Caki2 (cell line): ENCODE measurements at places on chromosomes 7 and 10.
A peak's percentile ranks its signal among the peaks of the same experiment; 100 is the strongest.

DNA sequence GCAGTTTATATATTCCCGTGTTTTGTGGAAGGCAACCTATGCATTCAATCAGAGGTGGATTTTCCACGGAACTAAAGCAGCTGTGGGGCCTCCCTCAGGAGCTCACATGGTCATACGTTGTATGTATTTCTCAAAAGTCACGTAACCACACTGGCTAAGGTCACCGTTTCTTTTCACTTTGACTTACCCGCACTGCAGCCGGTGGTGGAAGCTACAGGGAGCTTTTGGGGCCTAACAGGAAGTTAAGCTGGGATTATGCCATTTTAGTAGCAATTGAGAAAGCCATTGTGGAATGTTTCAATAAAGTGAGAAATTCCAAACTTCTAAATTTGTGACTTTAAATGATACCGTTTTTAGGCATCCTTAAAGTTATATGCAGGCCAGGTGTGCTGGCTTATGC lies 111.2 kb upstream of the KLF6 start:
- no peak for DNase-seq

GRCh38 chr10:77926566-77927401 lies at the start of gene DLG5:
DLG5 (minus strand) TSS chr10:77926755; CDS start chr10:77926520, 235 bp downstream.
- DNase-seq: peak; percentile 52

GRCh38 chr10:79298403-79299244 lies 48.6 kb upstream of the PPIF start:
- peak; percentile 84 for DNase-seq

GRCh38 chr10:76466836-76467503 lies 1035.5 kb downstream of the LRMDA start:
- DNase-seq: no peak

DNA sequence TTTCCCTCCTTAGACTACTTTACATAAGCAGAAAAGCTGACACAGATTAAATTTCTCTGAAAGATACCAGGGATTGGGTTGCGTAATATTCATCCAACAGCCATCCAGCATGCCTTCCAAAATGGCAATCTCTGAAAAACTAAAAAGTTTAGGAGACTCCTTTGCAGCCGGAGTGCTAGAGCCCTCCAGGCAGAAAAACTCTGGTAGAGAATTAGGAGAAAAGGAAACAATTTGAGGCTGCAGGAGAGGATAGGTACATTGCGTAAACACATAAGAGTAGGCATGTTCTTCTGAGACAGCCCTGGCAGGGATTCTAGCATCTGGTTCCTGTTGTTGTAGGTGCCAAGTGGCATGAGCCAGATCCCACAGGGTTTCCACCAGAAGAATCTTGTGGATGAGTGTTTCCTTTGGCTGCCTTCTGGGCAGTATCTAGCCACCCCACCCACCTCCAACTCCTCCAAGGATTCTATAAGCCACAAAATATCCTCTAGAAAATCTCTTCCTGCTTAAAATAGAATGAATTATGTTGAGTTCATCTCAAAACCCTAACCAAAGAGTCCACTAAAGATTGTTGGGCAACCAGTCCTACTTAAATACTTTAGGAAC lies 402.4 kb downstream of the HGF start:
- DNase-seq: no peak

GRCh38 chr7:100435401-100436304 lies 644 bp downstream of the PPP1R35 start:
- peak; percentile 42 for DNase-seq

DNA sequence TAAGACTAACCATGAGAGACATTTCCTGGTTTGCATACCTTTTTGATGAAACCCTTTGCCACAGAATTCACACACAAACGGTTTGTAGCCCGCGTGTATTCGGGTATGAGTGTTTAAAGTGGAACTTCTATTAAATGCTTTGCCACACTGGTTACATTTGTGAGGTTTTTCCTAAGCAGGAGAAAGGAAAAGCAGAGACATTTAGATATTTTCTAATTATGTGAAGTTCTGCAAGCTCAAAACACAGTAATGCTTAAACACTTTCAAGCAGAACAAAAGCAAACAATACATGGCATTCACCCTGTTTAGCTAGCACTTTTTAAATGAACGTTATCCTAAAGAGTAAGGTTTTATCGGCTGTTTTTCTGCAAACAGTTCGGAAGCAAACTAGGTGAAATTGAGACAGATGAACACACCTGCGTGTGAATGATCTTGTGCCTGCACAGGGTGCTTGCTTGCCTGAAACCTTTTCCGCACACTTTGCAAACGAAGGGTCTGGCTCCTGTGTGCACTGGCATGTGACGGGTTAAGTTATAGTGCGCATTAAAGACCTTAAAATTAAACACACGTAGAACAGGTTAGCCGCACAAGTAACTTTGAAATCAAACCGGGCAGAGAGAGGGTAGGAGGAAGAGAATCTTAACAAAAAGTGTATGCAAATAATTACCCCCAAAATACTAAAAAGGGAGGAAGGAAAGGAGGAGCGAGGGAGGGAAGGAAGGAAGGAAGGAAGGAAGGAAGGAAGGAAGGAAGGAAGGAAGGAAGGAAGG lies 1.6 kb downstream of the FEZF1 start:
- DNase-seq: no peak

DNA sequence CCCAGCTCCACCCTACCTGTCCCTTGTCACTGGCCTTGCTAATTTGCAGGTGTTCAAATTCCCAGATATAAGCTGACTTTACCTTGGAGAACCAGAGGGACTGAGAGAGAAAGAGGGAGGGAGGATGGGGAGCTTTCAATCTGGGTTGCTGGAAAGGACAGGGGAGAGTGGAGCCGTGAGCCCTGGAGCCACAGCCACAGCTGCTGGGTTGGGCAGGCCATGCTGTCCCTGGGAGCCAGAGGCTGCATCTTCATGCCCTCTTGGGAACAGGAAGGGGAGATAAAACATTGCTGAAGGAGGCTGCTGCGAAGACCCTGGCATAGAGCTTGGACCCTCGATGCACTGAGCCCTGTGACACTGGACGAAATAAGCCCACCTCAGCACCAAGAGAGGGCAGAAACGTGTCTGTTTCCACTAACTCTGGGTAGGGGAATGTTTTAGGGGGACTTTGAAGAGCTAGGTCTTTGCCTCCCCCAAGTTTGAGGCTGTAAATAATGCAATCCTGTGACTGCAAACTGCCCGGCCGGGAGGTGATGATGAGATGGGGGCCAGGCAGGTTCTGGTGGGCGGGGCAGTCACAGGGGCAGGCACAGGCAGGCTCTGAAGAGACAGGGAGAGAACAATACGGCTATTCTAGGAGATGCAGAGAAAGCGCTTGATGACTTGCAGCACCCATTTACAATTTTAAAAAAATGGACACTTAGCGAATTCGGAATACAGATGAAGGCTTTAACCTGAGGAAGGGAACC lies 5.8 kb upstream of the JAKMIP3 start:
- DNase-seq: no peak

GRCh38 chr10:12547301-12547771 lies 198.0 kb downstream of the CAMK1D start:
- DNase-seq: no peak

DNA sequence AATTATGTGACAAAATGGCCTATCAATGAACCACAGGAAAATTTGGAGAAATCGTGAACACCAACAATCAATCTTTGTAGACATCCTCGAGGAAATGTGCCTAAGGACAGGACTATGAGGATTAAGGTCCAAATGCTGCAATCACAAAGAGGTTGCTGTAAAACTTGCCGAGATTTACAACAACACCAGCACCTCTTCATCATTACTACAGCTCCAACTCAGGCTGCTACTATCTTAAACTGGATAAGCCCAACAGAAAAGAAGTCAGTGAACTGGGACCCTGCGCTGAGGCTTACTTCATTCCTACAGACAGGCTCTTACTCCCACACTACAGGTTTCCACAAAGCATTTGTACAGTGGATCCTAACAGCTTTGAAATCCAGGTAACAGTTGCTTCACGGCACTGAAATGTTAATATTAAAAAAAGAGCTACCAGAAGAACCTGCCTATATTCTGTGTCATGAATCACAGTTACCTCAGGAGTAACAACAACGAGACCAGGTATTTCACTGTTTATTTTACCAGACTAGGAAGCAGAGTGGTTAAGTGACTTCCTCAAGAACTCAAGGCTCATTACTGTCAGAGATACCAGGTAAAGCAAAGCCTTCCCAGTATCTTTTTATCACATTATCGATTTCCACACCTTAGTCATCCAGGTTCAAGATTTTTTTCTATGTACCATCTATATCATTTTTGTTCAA lies 23.9 kb downstream of the CACUL1 start:
- no peak for DNase-seq

DNA sequence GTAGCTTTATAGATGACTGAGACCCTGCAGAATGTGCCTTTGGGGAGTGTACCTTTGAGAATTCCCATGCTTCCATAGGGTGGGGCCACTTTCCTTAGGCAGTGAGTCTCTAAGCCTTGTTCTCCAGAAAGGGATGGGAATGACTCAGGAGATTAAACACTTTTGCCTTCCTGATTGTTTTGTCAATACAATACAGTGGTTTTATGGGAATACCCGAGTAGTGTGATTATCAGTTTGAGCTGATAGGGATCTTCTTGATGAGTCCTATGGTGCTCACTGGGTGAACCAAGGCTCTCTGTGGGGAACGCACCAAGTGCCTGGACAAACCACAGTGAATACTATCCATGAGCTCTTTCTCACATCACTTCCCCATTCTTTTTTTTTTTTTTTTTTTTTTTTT lies 6.3 kb downstream of the MYOF start:
- DNase-seq: peak; percentile 93

GRCh38 chr10:71622154-71622526 lies 97.4 kb downstream of the C10orf105 start:
- peak; percentile 48 for DNase-seq
